Stimulated activated CD8-positive, alpha-beta memory T cell treated with anti-CD3 and anti-CD28 coated beads, Interleukin-4, amount 100 ng/mL, for 4 hours (primary cell): ENCODE measurements at places on chromosomes 2 and 18.

DNA sequence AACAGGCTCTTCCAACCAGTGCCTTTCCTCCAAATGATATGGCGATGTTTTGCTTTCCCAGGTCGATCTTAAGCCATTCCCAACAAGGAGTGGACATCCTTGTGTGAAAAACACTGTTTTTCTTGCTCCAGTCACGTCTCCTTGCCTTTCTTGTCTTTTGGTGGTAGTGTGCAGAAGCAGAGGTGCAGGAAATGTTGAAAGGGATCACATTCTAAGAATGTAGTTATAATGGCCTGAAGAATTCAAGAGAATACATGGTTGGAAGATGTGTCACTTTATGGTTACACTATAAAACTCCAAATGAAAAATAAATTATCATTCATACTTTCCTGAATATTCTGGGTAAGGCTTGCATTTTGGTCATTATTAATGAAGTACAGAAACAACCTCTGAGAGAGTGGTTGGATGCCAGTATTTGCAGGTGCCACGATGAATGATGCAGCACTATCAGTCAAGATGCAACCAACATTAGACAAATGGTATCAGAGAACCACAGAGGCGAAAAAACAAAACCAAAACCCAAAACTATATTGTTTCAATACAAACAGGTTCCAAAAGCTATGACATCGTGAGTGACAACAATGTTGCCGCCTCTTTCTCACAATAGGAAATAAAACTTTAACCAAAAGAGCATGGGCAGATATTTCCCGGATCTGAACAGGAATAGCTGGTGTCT is 27.5 kb upstream of the POLE4 start:
- no peak for DNase-seq

GRCh38 chr2:225616372-225616771 is 216.9 kb downstream of the NYAP2 start:
- no peak for DNase-seq

- DNase-seq: no peak
Observed at GRCh38 chr2:198968545-198968944, 489.2 kb downstream of the SATB2 start.

GRCh38 chr2:27208486-27209050 is 3.3 kb upstream of the ATRAID start:
- no peak for DNase-seq

GRCh38 chr2:141499123-141499522 is 631.7 kb downstream of the LRP1B start:
- DNase-seq: no peak
